GM04504 (cell line): ENCODE measurements at places on chromosomes 4 and X.

GRCh38 chrX:68832101-68832416 is 3.2 kb downstream of the EFNB1 start:
- DNase-seq, result no peak

- DNase-seq, result no peak
Measured at GRCh38 chrX:30895370-30895769, 6.3 kb upstream of the TAB3 start.

DNA sequence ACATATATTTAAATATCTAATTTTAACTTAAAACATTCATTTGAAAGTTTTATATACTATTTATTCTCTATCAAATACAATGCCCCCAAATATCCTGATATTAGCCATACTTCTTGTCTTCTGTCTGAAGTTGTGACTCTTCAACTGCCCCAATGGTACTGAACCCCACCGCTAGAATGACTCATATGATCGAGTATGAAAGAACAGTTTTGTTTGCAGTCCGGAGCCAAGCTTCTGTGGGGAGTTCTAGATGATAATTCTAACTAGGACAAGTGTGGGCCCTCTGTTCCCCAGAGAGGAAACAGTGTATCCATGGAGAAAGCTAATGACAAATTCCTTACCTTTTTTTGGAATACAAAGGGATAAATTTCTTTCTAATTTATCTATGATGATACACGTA is 24.7 kb upstream of the CT47A1 start:
- no peak for DNase-seq

DNA sequence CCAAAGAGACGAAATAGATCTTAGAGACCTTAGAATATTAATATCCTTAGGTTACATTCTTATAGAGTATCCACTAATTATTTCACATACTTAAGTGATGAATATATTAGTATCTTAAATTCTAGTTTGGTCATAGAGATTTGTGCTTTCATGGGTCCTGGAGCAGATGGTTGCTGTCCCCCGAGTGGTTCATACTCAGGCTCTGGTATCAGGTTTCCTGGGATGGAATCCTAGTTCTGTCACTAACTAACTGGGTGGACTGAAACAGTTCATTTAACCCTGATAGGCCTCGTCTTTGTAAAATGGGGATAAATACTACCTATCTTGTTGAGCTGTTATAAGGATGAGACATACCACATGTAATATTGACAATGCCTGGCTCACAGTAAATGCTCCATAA is 264.6 kb downstream of the TENM3 start:
- no peak for DNase-seq

DNA sequence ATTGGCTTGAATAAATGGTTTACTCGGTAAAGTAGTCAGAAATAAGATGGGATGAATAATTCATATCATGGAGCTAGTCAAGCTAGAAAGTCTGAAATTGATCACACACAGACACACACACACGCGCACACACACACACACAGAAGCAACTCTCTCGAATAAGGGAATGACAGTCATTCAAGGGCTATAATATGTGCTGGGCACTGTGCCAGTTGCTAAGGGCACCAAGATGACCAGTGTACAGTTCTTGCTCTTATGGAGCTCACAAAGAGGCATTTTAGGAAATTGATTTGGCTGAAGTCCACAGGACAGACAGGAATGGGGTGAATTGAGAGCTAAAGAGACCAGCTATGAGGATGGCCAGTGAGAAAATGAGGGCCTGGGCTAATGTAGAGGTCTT is 34.2 kb upstream of the SH3D19 start:
- DNase-seq, result no peak

GRCh38 chr4:144905286-144905685 is 192.7 kb downstream of the ANAPC10 start:
- no peak for DNase-seq

DNA sequence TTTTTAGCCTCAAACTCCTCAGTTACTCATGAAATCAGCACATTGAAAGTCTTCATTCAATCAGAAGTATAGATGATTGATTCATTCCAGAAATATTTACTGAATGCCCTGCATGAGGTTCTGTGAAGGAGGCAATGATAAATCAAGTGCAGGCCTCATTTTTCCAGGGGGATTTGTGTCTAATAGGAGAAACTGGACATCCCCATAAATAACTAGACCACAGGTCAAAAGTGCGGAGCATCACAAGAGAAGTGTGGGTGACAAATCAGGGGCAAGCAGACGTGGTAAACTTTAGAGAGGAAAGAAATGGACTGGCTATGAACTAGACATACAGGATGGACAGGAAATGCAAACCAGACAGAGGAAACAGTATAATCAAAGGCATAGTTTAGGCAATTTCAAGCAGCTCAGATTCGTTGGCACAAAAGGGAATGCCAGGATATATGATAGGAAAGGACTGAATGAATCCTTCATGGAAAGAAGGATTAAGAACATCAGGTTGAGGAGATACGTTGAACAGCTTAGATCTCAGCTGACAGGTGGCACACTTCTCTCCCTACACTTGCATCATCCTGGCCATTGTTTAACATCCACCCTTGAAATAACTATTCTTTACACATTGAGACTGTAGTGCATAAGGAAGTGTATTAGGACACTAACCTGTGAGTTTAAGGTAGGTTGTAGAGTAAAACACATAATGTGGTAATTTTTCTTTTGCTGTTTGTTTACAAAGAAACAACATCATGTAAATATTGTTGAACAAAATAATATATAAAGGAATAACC is 69.6 kb upstream of the RASGEF1B start:
- no peak for DNase-seq

- no peak for DNase-seq
Measured at GRCh38 chr4:150464523-150464922, 117.4 kb upstream of the MAB21L2 start.
